Mesendoderm (in vitro differentiated cells): ENCODE measurements at places on chromosomes 12 and 14.

GRCh38 chr14:65478596-65478995 is 66.1 kb downstream of the FUT8 start:
- no peaks in the 10 kb centered on the region for H3K36me3 ChIP-seq
- H3K4me1 ChIP-seq = peaks cover 5% of the 10 kb centered on the region
- no peak for DNase-seq
- H3K27ac ChIP-seq = no peak overlapping the region

DNA sequence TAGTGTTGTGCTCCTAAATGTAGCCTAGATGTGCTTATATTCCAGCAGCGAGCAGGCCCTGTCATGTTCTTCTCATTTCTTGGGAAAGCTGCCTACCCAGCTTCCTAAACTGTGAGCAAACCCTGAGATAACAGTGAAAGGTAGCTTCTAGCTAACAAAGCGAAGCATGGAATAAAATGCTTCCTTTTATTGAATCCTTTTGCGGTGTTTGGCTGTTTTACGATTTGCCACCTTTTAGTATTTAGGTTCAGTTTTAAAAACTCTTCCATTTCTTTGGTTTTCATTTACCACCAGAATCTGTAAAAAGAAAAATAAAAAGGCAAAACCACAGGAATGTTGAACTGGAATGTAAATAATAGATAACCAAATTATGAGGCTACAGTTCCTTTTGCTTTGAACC is 5.0 kb upstream of the PKP2 start:
- no peaks in the 10 kb centered on the region for H3K27me3 ChIP-seq
- no peaks in the 10 kb centered on the region for H3K36me3 ChIP-seq
- peaks cover 2% of the 10 kb centered on the region for H3K4me1 ChIP-seq
- peak; percentile 56 for DNase-seq
- peak overlapping the region; percentile 27 for H3K27ac ChIP-seq

DNA sequence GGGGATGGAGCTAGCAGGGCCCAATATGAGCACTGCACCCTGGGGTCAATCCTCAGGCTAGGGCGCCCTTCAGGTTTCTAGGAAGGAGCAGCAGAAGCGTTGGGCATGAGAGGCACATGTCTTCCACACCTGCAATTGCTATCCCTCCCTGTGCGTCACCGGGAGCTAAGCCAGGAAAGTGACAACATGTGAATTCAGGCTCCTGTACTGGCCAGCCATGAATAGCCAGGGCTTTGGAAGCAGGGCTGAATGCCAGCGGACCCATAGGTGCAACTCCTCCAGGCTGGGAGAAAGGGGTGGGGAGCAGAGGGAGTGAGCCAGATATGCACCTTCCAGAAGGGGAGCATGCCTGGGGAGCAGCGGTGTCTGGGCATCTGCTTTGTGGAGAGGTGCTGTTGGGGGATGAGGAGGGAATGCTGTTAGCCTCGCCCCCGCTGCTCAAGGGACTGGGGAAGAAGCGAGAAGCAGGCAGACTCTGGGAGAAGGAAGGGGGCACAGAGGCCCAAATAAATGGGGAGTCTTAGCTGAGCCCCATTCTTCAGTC is 6.1 kb downstream of the HOXC5 start:
- H3K27ac ChIP-seq = no peak overlapping the region
- DNase-seq = no peak
- H3K36me3 ChIP-seq = no peaks in the 10 kb centered on the region
- H3K4me3 ChIP-seq = no peak overlapping the region
- no peaks in the 10 kb centered on the region for H3K4me1 ChIP-seq

DNA sequence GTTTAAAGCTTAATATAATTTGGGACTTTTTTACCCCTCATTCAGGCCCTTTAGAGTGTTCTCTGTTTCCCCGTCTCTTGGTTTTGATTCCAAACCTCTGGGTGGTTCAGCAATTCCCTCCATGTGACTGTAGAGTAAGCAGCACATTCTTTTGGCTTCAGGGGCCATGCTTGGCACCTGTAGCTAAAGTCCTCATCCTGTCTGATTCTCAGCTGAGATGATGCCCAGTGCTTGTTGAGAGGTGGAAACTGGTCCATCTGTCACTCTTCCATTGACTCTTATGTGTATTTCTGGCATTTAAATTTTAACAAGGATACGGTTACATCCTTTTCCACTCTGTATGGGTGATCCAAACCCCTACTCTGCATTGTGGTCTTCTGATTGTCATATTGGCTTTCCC is 127.1 kb downstream of the DIO2 start:
- no peaks in the 10 kb centered on the region for H3K36me3 ChIP-seq
- no peaks in the 10 kb centered on the region for H3K27me3 ChIP-seq
- no peaks in the 10 kb centered on the region for H3K4me1 ChIP-seq
- H3K27ac ChIP-seq = no peak overlapping the region
- no peak overlapping the region for H3K4me3 ChIP-seq
- no peak for DNase-seq

- H3K4me1 ChIP-seq = no peaks in the 10 kb centered on the region
- H3K36me3 ChIP-seq = no peaks in the 10 kb centered on the region
- no peak overlapping the region for H3K27ac ChIP-seq
- H3K27me3 ChIP-seq = no peaks in the 10 kb centered on the region
- H3K4me3 ChIP-seq = no peak overlapping the region
Measured at GRCh38 chr12:46839232-46839631, 13.4 kb upstream of the SLC38A4 start.

- no peak overlapping the region for H3K4me3 ChIP-seq
- no peaks in the 10 kb centered on the region for H3K4me1 ChIP-seq
- H3K36me3 ChIP-seq = no peaks in the 10 kb centered on the region
- no peak for DNase-seq
Measured at GRCh38 chr12:113464852-113465719, 6.6 kb downstream of the LHX5 start.

- no peak for DNase-seq
- H3K36me3 ChIP-seq = no peaks in the 10 kb centered on the region
- no peaks in the 10 kb centered on the region for H3K4me1 ChIP-seq
- no peak overlapping the region for H3K4me3 ChIP-seq
- no peak overlapping the region for H3K27ac ChIP-seq
Measured at GRCh38 chr14:50290306-50290705, 21.7 kb downstream of the L2HGDH start.

DNA sequence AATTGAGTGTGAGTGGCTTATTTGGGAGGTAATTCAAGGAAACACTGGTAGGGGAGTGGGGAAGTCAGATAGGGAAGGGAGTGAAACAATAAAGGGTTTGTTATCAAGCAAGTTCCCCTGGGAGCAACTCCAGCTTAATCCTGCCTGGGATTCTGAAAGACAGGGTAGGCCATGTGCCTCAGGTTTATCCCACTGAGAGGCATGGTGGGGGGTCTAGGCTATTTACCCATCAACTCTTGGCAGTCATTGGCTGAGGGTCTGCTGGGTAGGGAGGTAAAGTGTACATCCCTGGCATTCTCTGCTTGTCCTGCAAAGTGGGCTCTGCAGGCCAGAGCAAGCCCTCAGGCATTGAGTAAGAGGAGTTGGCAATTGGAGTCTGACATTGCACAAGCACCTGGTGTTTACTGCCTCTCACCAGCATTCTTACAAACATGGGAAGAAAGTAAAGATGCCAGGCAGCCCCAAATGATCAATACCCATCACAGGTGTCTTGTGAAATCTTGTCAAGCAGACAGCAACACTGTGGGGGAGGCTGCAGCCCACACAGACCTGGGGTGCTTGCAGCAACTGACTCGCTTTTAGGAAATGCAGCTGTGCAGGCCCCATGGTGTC is 169.3 kb downstream of the KTN1 start:
- no peaks in the 10 kb centered on the region for H3K27me3 ChIP-seq
- no peaks in the 10 kb centered on the region for H3K36me3 ChIP-seq
- no peak overlapping the region for H3K4me3 ChIP-seq
- no peak overlapping the region for H3K27ac ChIP-seq
- DNase-seq = peak; percentile 81

DNA sequence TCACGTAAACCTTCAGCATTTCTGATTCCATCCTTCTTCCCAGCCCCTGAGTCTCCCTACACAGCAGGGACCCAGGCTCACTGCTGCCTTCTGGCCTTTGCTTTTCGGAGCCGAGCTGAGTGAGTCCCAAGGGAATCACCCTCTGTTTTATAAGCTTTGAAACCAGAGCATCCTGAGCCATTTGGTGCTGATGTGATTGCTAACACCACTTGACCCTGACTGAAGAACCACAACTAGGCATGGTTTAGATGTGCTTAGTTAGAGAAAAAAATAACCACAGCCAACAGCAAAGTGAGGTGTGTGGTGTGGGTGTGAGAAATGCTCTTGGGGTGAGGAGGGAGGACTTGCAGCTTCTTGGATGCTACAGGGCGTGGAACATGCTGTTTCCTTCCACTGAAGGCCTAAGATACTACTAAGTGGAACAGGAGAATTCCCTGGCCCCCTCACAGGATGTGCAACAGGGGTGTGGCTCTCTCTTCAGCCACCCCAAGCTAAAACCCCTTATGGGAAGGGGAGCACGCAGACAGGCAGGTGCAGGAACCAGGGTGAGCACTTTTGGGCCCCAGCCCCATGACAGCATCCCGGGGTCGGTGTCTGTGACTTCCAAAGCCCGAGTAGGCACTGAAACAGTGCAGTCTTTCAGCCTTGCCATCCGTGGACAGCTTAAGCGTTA is at the start of gene TC2N:
TSS of gene TC2N (minus strand) at position 221 of the 673 bp plus-strand sequence. CDS start 53,767 bp downstream, outside the sequence.
- no peak for DNase-seq
- H3K27me3 ChIP-seq = no peaks in the 10 kb centered on the region
- peaks cover 2% of the 10 kb centered on the region for H3K4me1 ChIP-seq
- H3K27ac ChIP-seq = no peak within 1 kb of the TSS
- H3K36me3 ChIP-seq = no peaks in the 10 kb centered on the region
- H3K4me3 ChIP-seq = no peak within 1 kb of the TSS

GRCh38 chr12:100168562-100168961 is 25.9 kb upstream of the BLTP3B start:
- H3K4me3 ChIP-seq = no peak overlapping the region
